CD4-positive, alpha-beta T cell treated with Interleukin-4 for 1 hour (primary cell): ENCODE measurements at places on chromosomes 13 and 19.

DNA sequence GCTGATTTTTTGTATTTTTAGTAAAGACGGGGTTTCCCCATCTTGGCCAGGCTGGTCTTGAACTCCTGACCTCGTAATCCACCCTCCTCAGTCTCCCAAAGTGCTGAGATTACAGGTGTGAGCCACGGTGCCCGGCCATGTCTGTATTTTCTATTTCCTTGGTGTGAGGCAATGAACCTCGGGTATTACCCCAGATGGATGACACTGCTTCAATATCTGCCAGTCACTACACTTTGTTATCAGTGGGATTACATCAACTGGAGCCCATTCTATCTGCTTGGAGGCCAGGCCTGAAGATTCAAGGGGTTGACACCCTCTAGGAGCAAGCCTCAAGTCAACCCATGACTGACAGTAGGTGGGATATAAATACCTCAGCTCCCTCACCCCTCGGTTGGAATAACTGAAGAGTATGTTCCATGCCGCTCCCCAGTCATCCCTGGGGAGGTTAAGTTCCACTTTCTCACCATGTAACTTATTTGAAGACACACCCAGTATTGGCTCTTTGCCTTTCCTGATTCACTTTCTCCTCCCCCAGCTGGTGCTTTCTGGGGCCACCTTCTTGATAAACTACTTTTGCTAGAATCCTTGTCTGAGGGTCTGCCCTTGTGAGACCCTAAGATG lies 992 bp upstream of the ADGRE1 start:
- DNase-seq, result no peak

DNA sequence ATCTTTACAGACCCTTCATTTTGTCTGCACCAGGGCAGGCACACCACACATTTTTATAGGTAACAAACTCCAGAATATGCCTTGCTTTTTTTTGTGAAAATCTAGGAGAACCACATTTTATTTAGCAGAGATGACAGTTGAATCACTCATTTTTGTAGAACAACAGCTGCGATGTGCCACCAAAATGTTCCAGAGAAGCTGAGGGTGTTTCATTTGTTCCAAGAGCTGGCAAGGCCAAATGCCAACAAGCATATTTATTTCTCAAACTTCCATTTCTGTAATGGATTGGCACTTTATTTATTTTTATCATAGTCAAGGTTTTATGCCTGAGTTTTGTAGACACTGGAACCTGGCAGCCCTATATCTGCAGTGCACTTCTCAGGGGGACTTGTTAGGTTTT lies 10.4 kb downstream of the OLFM4 start:
- DNase-seq, result no peak

DNA sequence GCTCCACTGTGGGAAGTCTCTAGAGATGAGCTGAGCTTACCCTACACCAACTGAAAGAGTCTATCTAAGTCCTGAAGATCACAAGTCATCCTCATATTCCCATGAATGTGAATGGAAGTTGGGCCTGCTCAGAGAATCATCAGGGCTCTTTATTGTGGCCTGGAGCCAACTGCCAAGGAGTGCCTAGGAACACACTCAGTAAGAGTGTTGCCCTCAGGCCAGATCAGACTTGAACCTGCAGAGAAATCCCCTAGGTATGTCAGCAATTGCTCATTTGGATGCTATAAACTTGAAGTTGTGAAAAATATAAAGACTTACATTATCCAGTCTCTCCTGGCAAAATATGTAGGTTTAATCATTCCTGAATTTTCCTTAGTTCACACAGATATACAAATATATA lies 1070.2 kb downstream of the EFNB2 start:
- no peak for DNase-seq

DNA sequence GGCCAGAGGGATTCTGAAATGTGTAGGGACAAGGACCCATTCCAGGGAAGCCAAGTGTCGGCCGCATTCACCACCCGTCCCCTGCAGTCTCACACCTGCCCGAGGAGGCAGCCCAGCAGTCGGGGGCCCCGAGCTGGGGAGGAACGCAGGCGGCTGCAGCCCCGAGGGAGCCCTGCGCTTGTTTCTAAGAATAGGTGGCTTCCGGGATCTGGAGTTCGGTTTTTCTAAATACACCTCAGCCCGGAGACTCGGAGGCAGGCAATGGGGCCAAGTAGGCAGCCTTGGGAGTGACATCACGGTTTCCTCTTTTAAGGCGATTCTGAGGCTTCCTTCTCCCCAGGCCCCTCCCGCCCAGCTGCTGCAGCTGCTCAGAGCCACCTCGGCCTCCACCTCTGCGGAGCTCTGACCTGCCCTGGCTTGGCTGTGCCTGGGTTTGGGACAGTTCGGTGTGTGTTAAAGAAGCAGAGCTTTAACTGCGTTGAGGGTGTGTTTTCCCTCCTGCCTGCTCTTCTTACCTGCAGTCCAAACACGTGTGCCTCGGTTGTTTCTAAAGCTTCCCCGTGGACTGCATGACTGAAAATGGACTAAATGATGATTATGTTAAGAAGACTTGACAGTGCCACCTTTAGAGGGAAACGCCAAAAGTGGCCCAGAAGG lies 80.5 kb downstream of the COL4A2 start:
- peak; percentile 13 for DNase-seq

- peak; percentile 81 for DNase-seq
Observed at GRCh38 chr19:39941615-39942365, 7.4 kb upstream of the FCGBP start.

DNA sequence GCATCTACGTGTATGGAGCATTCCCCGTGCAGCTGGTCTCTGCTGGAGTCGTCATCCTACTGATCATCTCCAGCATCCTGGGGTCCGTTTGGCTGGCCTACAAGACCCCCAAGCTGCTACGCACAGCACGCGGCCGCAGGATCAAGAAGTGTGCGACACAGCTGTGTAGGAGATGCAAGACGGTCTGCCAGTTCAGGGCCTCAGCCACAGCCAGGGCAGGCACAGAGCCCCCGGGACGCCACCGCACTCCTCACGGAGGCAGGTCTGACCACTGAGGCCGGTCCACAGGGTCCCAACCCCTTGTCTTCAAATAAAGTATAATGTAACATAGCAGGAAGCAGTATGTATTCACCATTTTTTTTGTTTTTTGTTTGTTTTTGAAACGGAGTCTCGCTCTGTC lies 6.1 kb downstream of the PRR22 start:
- no peak for DNase-seq

DNA sequence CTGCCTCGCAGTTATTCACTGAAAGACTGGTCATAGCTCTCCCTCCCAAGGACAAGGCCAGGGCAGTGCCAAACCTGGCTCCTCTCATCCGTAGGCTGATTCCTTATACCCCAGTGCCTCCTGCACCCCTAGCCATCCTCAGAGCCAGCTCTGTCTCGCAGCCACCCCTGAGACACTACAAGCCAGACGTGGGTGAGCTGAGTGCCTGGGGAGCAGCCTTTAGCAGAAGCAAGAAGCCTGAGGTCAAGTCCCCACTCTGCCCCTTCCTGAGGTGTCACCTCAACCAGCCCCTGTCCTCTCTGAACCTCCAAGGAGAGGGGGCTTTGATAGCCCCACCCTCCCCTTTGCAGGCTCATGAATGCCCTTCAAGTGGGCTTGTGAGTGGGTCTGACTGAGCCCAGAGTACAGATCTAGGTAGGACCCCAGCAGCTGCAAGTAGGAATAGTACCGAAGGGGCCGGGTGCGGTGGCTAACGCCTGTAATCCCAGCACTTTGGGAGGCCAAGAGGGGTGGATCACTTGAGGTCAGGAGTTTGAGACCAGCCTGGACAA lies 14.8 kb upstream of the AKAP8L start:
- no peak for DNase-seq

DNA sequence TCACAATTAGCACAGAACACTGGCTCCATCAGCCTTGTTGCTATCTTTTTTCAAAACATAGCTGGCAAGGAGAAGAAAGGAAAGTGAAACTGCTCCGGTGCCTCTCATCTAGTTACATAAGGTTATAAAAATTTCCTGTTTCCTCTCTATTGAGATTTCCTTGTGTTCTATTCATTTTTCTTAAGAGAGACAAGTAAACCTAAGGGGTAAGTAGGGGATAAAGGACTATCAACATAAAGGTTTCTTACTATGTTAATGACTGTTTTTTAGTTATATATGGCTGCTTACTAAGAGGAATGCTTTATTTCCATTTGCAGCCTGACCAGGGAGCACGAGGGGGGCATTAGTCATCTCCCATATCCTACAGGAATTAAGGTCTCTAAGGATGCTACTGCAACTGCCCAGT lies 73.2 kb upstream of the MLNR start:
- DNase-seq, result no peak

- no peak for DNase-seq
Observed at GRCh38 chr19:12899891-12900518, 9.0 kb downstream of the GCDH start.

- DNase-seq, result no peak
Observed at GRCh38 chr19:51701468-51702100, 8.5 kb downstream of the SPACA6 start.

DNA sequence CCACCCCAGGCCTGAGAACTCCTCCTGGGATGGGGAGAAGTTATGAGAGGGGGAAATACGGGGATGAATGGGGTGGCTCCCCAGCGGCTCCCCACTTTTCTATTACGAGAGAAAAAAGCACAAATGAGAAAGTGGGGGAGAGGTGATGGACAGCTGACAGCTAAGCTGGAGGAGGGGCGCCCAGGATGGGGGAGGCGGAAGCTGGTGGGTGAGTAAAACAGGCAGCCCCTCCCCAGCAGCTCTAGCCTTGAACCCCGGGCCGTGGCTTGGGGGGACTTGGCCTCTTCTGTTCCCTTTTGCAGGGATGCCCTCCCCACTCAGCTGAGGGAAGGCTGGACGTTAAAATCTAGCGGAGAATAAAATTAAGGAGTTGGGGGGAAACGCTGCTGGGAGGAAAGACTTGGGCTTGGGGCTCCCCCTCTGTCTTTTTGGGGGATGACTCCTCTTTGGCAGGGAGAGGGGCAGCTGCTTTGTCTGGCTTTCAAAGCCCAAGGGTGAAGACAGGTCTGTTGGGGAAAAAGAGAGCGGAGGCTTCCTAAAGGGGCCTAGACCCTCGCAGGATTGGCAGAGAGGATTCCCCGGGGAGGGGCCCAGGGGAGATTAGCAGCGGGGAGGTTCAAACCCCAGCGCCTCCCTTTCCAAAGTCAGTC lies 1.4 kb upstream of the SAMD1 start:
- DNase-seq, result no peak

DNA sequence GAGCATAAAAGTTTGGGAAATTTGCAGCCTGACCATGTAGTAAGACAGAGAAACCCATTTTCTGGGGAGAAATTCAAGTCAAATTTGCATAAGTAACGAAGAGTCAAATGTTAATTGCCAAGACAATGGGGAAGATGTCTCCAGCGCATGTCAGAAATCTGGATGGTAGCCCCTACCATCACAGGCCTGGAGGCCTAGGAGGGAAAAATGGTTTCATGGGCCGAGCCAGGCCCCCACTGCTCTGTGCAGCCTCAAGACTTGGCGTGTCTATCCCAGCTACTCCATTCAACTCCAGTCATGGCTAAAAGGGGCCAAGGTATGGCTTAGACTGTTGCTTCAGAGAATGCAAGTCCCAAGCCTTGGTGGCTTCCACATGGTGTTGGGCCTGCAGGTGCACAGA lies 269.8 kb downstream of the RFC3 start:
- no peak for DNase-seq

DNA sequence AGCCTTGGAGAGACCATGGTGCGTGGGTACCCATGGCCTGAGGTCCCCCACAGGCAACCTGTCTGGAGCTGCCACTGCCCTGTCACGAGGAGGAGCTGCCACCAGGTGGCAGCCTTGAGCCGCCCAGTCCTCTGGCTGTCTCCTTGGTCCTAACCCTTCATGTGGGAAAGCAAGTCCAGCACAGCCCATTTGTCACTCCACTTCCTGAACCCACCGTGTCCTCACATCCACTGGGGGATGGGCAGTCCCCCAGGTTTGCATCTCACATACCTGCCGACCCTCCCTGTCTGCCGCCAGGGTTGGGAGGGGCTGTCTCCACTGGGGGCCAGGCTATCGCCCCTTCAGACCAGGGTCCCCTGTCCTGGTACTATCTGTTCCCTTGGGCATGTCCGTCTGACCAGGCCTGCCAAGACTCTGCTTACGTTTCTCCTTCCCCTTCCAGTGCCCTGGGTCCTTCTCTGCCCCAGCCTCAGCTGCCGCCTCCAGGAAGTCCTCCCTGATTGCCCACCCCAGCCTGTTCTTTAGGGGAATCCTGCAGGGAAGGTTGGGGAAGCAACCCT lies 4.5 kb downstream of the FAM174C start:
- peak; percentile 83 for DNase-seq

- DNase-seq, result no peak
Observed at GRCh38 chr13:29847501-29847983, 2.9 kb downstream of the UBL3 start.

DNA sequence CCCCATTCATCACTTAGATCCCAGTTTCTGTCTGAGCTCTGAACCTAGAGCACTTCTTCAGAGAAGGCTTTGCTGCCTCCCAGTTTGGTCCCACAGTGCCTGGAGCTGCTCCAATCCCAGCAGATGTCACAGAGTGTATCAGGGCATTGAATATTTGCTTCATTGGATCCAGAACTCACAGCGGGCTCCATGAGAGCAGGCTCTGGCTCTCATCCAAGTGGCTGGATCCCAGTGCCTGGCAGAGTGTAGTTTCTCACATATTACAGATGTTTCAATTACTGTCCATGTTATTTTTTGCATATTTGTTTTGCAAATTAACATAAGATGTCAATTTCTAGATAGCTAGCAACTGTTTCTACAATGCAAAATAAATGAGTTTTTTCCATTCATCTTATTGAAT lies 50.6 kb downstream of the MYO16 start:
- no peak for DNase-seq

- no peak for DNase-seq
Observed at GRCh38 chr13:94308832-94309231, 170.7 kb downstream of the DCT start.

GRCh38 chr13:51148952-51149573 lies 38.0 kb upstream of the C13orf42 start:
- DNase-seq, result no peak

DNA sequence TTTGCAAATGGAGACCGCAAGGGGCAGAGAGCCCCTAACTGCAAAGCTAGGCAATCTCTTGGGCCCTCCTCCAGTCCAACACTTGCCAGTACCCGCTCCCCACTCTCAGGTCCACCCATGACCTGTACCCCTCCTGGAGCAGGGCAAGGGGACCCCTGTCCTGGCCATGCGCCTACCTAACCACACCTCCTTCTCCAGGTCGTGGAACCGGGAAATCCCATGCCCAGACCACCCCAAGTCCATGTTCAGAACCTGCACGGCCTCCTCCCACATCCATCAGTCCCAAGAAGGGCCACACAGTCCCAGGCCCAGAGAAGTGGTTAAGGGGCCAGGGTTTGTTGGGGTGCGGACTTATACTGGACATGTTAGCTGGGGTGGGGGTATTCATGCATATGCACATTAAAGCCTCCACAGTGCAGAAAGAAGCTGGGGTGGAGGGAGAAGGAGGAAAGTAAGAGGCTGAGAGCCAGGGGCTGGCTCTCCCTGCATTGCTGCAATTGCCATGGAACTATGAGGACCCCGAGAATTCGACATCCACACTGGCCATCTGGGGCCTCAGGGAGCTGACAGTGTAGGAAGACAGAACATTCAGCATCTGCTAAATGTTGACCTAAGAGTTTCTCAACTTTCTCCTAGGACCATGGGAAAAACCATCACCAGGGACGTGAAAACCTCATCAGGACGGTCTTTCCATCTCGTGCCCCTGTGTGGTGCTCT lies 39.0 kb downstream of the HSPH1 start:
- no peak for DNase-seq
